Left lung (tissue), 14 donors: ENCODE measurements at places on chromosomes 5 and 9.
A peak's percentile ranks its signal among the peaks of the same experiment; 100 is the strongest.

DNA sequence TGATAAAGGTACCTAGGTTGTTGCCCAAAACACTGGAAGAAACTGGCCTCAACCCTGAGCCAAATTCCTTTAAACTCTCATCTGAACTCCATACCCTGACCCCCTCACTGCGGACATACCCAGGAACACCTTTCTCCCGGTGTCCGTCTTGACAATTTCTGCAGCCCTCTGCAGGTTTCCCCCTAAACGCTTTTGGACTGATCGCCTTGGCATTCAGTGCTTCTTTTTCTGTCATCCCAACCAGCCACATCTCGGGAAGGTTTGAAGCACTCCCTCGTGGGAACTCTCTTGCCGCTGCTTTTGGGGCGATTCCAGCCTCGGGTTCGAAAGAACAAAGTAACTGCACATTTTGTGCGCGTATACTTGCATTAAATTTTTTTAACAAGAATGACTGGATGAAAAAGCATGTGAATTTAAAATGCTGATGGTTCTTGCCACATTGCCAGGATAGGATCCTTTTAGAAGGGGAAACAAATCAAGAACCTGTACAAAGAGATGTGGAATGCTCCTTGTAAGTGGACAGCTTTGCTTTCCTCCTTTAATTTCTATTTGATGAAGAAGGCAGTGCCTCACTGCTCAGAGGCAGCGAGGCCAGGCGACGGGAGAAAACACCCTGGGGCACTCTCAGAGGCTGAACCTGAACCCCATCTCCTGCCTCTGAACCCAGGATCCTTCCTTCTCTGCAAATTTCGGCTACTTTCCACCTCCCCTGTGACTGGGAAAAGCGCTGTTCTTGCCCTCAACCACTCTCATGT, 615 bp downstream of the PSMD5 start:
- DNase-seq = peak; percentile 14

GRCh38 chr5:151171529-151171928, 13.9 kb upstream of the ANXA6 start:
- DNase-seq = no peak

DNA sequence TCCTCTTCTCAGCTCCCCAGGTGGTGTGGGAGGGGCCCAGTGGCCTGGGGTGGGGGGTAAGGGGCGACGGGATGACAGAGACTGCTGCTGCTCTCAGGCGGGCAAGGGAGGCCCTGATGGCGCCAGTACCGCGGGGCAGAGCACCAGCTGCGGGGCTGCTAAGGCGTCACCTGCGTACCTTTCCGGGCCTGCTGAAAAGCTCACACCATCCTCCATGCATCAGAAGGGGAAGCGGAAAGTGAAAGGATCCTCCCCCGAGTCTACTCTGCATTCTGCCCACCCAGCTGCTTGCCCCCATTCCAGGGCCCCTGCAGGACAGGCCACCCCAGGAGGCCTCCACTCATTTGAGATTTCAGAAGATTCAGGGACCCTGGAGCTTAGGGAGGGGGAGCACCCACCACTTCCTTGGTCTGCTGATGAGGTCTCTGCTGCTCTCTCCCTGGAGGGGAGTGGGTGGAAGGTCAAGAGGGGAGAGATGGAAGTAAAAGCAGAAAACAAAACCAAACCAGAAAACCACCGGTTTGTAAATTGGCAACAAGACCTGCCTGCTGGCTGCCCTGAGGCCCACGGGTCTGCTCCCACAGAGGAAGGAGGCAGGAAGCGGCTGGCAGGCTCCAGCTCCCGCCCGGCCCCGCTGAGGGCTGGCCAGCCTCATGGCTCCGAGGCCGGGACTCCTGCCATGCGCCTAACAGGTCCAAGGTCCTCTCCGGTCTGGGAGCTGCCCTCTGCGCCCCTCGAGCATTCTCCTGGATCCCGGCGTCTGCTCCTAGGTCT, 33.6 kb downstream of the PRRT1B start:
- no peak for DNase-seq

DNA sequence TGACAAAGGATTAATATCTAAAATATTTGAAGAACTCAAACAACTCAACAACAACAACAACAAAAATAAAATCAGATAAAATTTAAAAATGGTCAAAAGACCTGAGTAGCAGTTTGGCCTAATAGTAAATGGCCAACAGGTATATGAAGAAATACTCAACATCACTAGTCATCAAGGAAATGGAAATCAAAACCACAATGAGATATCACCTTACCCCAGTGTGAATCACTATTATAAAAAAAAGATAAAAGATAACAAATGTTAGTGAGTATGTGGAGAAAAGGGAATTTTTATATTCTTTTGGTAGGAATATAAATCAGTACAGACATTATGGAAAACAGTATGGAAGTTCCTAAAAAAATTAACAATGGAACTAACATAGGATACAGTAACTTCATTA, 247.9 kb upstream of the TRPC7 start:
- DNase-seq = no peak

- no peak for DNase-seq
Measured at GRCh38 chr5:97752871-97753270, 569.8 kb upstream of the RIOK2 start.

DNA sequence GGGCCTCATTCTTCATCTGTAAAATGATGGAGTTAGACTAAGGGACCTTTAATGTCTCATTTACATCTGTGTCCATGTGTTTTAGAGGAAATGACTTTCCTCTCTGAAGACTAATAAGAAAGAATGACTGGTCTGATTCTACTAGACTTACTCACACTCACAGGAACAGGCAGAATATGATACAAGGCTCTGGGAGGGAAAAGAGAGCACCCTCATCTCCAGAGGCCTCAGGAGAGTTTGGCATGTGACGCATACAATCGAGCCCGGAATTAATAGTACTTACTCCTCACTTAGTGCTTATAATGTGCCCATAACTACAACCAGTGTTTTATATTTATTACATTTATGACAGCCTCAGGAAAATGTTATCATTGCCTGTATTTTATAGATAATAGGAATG, 608.7 kb downstream of the KCTD16 start:
- no peak for DNase-seq

DNA sequence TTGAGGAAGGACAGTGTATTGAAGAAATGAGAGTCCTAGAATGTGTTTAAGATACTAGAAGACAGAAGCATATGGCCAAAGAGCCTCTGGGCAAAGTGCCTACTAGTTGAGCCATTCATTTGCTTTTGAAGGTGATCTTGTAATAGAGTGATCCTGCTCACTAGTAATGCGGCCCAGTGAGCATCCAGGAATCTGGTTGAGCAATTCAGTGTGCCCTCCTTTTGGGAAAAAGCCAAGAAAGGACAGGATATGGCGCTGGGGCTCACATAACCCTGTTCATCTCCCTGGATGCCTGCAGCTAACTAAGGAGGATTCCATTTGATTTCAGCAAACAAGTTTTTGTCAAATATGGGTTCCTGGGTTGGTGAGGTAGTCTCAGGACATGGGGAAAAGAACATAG, 16.3 kb downstream of the ADAM19 start:
- DNase-seq = no peak

GRCh38 chr9:2344436-2344835, 277.2 kb upstream of the VLDLR start:
- DNase-seq = no peak

- peak; percentile 7 for DNase-seq
Measured at GRCh38 chr5:78300464-78301045, 6.1 kb upstream of the AP3B1 start.

- DNase-seq = peak; percentile 98
Measured at GRCh38 chr5:176447978-176448608, at the start of gene FAF2. Gene FAF2, plus strand, starts transcription at chr5:176448385. Its CDS starts 23 bp downstream, at chr5:176448408.

- no peak for DNase-seq
Measured at GRCh38 chr5:132344775-132345514, 24.6 kb upstream of the SLC22A5 start.

- DNase-seq = no peak
Measured at GRCh38 chr5:155700333-155700732, 626.6 kb upstream of the SGCD start.
